ENCODE measurements at places on chromosomes 1 and 21.

DNA sequence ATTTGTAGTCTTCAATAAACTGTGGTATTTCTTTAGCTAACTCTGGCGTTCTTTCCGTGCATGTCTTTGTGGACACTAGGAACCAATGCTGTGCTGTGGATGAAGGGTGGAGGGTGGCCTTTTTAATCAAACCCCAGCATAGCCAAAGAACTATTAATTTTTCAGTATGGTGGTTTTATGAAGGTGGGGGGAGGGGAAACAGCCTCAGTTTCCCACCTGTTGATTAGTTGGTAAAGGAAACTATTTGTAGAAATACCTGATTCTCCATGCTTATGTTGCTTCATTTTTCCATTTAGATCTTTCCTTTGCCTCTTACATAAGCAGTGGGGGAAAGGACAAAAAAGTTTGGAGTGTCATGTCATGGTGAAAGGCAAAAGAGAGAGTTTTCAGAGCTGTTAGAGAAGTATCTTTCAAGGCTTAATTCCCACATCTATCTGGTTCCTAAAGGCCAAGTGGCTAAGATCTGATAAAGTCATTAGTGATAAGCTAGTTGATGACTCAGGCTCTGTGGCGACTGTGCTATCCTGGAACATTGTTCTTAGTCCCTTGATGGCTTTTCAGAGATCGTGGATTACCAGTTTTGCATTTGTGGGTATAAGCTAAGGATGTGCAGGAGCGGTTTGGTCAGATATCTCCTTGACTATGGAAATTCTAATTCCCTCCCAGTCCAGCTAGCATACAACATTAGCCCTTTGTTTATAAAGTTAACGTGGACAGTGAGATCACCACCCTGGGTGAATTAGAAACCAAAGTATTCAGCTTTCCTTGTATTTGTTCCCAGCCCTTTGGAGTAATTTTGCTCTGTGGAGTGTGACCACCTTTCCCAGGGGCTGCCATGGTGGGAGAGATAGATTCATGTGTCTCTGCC, 8.7 kb upstream of the HAX1 start:
- DNase-seq: no peak

DNA sequence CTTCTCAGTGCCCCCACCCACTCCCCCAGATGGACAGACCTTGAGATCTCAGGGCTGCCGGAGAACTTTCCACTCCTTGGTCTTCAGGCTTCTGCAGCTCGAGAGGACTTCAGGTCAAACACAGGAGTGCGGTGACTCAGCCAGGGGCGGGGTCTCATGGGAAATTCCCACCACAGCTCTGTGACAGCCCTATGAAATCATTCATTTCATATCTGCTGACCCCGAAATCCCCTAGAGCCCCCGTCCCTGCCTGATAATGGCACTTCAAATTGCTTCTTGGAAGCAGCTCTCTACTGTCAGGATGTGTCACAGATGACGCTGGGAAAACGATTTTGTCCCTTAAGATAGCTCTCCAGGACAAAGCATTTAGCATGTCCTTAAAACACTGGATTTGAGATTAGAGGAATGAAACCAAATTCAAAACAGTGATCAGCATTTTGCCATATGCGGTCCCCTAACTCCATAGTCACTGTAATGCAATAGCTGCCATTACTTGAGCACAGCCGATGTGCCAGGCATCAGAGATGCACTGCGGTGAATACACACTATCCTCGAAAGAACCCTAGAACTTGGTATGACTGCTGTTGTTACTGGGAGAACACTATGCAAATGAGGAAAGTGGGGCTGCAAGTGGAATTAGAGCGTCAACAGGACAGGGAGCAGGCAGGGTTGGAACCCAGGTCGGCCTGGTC, at the start of gene TNFRSF9:
Gene TNFRSF9 (minus strand): TSS at position 95 of the 692 bp plus-strand sequence. CDS start 845 bp downstream, outside the sequence.
- DNase-seq: no peak

DNA sequence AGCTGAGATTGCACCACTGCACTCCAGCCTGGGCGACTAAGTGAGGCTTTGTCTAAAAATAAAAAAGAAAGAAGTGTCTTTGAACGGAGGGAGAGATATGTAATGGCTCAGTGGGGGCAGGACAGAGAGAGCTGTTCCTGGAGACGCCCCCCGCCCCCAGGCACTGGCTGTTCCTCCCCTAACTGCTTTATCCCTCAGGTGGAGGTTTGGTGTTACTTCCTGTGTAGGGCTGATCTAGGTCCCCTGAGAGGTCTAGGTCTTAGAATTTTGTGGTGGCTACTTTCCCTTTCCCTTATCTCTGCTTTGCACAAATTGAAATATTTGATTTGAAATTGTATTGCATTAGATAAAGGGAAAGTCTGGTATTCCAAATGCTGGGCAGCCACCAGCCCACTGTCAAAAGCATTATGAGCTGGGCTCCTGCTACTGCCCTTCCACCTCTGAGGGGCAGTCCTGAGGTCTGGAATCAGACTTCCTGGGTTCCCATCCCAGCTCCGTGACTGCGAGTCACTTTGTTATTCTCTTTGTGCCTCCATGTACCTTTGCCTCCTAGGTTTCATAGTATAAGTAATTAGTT, 134.8 kb upstream of the KIF26B start:
- no peak for DNase-seq

DNA sequence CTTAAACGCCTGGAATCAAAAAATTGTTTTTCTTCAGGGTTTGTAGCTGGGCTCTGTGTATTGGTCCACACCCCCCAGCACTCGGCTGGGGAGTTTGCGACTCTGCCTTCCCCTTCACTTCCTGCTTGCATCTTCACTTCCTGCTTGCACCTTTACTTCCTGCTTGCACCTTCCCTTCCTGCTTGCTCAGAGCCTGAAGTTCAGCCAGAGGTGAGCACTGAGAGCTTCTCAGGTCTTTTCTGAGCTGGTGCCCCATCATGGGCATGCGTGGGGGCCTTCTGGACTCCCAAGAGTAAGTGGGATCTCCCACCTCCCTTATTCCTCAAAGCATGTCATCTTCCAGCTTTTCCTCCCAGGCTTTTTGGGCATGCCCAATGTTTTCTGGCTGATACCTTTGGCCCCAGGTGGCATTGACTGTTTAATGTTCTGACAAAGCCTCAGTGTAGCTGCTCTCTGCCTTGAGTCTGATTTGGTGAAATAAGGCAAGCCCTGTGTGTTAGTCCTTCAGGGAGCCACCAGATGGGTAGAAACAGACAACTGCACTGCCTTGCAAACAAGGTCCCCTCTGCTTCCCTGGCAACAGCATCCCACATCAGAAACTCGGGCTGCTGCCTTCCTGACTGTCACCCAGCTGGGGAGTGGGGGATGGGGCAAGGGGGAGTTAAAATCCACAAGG, 3.5 kb downstream of the KRTAP10-2 start:
- DNase-seq: no peak

- no peak for DNase-seq
Observed at GRCh38 chr1:239247285-239247684, 139.1 kb upstream of the CHRM3 start.

- DNase-seq: no peak
Observed at GRCh38 chr1:156489935-156490293, 10.7 kb downstream of the MEF2D start.

DNA sequence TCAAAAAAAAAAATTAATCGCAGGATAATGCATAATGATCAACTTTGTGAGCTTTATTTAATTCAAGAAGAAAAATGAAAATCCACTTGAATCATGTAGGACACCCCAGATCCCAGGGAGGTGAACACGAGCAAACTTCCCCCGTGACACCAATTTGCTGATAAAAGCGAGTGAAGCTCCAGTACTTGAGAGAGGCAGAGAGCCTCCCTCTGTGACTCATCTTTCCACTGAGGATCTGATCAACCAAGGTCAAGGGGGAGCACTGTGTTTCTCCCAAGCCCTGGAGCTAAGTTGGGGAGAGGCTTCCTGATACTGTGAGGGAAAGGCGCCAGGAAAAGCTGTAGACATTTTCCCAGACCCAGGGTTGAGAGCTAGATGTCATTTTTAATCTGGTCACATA, 160.9 kb downstream of the SLC44A5 start:
- no peak for DNase-seq

GRCh38 chr1:11448373-11449099, 30.4 kb upstream of the DISP3 start:
- DNase-seq: no peak

DNA sequence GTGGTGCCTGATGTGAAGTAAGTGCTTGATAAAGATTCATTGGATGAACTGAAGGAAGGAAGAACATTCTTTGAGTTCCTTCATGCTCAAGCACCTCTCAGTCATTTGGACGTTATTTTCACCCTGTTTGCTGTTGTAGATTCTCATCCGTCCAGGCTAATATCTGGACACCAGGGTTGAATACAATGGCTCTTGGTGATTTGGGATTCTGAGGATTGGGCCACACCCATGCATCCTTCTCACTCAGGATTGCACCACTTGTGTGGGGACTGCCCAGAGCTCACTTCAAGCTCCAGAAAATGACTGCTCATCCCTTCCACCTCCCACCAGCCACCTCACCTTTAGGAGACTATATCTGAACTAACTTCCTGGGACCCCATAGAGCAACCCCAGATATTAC, 117.1 kb upstream of the IPO9 start:
- DNase-seq: no peak

DNA sequence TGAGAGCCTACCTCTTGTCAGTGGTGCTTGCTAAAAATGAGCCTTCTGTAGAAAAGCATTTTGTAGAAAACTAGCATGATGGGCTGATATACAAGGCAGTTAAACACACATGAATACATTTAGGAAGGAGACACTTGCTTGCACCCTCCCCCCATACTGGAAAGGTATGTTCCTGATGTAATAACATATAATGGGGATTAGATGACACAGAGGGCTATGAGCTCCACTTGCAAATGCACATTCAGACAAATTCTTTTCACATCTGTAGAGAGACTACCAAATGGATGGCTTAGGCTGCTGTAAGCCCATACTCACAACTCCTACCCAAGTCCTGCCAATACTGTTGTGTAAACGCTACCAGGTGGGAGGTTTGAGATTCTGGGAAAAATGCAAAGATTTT, 634.0 kb downstream of the SMYD3 start:
- DNase-seq: no peak

GRCh38 chr1:219317762-219318353, 144.2 kb downstream of the LYPLAL1 start:
- DNase-seq: no peak

- DNase-seq: no peak
Observed at GRCh38 chr1:165152727-165153126, 203.8 kb downstream of the LMX1A start.

DNA sequence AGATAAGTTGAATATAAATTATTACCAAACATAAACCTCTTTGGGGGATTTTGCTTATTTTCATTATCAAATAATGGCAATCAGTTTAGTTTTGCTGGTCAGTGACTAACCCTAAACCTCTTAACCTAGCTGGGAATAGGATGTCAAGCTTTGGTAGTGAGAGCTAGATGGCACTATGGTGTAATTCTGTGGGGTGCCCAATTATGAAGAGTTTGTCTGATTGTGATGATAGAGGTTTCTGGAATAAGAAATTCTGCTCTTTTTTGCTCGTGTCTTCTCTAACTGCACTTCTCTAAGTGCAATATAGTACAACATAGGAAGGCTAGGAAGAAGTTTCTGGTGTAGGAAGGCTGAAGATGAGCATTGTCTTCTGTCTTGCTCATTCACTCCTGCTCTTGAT, 59.8 kb downstream of the XCL1 start:
- DNase-seq: no peak
